Stimulated activated CD4-positive, alpha-beta T cell treated with anti-CD3 and anti-CD28 coated beads, Interleukin-4, amount 100 ng/mL, for 4 hours (primary cell): ENCODE measurements at places on chromosomes 7 and 10.

GRCh38 chr10:52755297-52756062 is 17.1 kb downstream of the MBL2 start:
- no peak for DNase-seq

GRCh38 chr10:100020142-100020885 is 10.6 kb upstream of the DNMBP start:
- DNase-seq, result no peak

DNA sequence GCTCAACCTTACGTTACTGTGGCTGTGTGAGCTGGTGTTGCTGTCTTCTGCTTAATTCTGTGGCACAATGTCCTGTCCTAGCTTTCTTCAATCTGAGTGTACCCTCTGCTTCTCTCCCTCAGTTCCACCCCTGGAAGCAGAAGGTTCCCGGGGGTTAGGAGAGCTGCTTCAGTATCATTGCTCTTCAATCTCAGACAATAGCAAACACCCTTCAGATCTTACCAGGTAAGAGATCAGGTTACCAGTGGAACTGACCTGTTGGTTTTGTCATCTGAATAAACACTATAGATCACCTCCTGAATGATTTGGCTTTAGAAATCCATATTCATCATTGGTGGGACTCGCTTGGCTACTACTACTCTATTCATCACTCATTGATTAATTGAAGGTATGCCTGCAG is 48.4 kb downstream of the DNAJB9 start:
- DNase-seq, result no peak

- no peak for DNase-seq
Observed at GRCh38 chr7:136976504-136977251, 108.2 kb downstream of the CHRM2 start.

GRCh38 chr10:15439341-15439842 is 68.3 kb upstream of the FAM171A1 start:
- no peak for DNase-seq

DNA sequence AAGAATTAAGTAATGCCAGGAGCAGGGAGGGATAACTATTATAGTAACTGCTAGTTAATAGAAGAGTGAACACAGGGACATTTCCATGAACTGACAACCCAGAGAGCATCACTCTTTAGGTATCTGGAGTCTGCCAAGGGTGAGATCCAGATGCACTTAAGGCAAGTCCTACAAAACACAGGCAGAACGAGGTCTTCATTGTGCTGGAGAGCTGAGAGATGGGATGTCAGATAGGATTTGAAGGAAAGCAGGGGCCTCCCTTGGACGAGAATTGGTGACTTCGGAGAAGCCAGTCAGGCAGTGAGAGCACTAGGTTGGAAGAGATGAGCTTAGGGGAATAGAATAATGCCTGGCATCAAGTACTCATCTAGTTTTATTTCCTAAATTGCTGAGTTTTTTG is 684.5 kb downstream of the GATA3 start:
- no peak for DNase-seq

DNA sequence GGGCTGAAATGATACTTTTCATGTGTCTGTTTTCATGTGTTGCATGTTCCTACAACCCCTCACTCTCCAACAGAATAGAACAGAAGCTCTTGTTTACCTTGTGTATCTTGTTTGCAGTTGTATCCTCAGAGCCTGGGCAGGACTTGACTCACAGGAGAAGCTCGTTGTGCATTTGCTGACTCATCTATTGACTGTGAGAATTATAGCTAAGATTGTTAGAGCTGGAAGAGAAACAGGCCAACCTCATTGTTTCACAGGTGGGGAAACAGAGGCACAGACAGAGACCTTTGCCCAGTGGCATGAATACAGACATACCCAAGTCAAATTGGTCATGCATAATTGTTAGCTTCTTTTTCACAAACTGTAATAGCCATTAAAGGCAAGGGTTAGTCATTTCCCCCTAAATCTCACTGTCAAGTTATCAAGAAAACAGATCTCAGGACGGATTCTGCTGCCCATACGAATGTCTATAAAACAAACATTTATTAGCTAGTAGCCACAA is 4.6 kb upstream of the TSPAN15 start:
- DNase-seq, result no peak

DNA sequence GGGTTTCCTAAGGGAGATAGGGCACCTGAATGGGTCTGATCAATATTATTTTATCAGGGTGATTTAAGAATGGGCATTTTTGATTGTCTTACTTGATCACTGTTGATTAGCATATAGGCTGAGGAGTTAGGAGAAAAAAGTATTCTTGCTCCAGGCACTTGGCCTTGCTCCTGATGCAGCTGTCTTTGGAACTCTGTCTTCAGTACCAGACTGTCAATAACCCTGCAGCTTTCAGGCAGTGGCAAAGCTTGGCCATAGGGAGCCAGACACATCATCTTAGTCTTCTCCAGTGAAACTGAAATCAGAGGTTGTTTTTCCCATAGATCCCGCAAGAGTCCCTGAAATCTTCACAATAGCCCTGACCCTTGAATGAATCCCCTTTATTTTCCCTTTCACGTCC is 47.2 kb downstream of the EXOC4 start:
- DNase-seq, result no peak

GRCh38 chr10:70680899-70681730 is 8.8 kb downstream of the ADAMTS14 start:
- no peak for DNase-seq

- DNase-seq, result no peak
Observed at GRCh38 chr7:120304674-120305073, 31.7 kb downstream of the KCND2 start.

- DNase-seq, result no peak
Observed at GRCh38 chr7:138008588-138009349, 6.9 kb upstream of the CREB3L2 start.

- DNase-seq, result peak; percentile 41
Observed at GRCh38 chr7:100435401-100436304, 644 bp downstream of the PPP1R35 start.

- DNase-seq, result no peak
Observed at GRCh38 chr7:83449781-83450180, 199.2 kb downstream of the SEMA3E start.
